ENCODE measurements at places on chromosomes 12 and 14. TPM values are rescaled to one million over a fixed set of nuclear protein-coding genes. Genes with fewer than 3 reads are reported as not detected.

ZNF740 gene
- 6.9 TPM for total RNA-seq

DNA sequence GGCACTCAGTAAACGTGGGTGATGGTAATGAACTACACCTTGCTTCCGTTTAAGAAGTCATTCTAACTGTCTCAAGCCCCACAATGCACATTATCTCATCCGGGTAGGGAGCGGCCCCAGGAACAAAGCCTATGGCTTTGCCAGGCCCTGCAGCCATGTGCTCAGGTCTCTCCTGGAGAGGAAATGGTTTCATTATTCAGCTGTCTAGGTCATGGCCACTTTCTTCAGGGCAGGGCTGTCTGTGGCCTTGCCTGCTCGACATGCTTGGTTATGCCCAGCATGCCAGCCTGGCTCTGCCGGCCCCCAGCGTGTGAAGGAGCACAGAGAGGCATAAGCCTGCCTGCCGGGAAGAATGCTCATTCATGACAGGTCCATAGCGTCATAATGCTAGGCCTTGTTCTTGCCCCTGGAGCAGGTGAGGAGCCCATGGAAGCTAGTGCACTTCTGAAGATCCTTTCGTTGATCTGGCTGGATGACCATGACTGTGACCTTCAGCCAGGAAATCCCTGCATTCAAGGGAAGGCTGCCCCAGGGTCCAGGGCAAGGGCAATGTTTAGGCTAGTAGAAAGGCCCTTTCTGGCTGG is 26.3 kb upstream of the FOS start:
- no peak overlapping the region for H3K4me3 ChIP-seq
- peaks cover 40% of the 10 kb centered on the region for H3K4me1 ChIP-seq
- peak overlapping the region; percentile 99 for H3K27ac ChIP-seq

- DNase-seq, result no peak
- no peaks in the 10 kb centered on the region for H3K36me3 ChIP-seq
- H3K4me1 ChIP-seq, result no peaks in the 10 kb centered on the region
These were observed 47.2 kb downstream of the MYF5 start for GRCh38 chr12:80763874-80764273.

DNA sequence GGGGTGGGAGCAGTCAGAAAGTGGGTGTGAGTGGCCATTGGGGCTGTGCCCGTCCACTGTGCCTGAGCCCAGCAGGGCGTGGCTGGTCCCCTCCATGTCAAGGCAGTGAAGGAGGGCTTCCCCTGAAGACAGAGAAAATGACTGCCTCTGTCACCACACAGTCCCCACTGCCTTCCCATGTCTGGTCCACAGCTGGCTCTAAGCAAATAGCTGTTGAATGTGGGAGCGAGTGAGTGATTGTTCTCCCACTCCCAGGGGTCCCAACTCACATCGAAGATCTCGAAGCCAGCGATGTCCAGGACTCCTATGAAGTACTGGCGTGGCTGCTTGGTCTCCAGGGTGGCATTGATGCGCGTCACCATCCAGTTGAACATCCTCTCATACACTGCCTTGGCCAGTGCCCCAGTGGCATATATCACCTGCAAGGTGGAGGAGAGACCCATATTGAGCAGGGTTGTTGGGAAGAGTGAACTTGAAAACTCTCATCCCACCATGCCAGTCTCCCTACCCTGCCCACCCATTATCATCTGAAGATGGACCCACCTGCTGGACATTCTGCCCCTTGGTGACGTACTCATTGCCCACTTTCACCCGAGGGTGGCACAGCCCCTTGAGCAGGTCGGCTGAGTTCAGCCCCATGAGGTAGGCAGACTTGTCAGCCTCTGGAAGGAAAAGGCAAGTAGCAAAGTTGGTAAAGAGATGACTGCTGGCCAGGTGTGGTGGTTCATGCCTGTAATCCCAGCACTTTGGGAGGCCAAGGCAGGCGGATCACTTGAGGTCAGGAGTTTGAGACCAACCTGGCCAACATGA is 6.6 kb downstream of the MYH7 start:
- H3K4me3 ChIP-seq, result no peak overlapping the region
- no peaks in the 10 kb centered on the region for H3K36me3 ChIP-seq
- H3K27me3 ChIP-seq, result no peaks in the 10 kb centered on the region
- H3K27ac ChIP-seq, result no peak overlapping the region
- no peak for DNase-seq

FOXN4 gene
- total RNA-seq, result not detected

DNA sequence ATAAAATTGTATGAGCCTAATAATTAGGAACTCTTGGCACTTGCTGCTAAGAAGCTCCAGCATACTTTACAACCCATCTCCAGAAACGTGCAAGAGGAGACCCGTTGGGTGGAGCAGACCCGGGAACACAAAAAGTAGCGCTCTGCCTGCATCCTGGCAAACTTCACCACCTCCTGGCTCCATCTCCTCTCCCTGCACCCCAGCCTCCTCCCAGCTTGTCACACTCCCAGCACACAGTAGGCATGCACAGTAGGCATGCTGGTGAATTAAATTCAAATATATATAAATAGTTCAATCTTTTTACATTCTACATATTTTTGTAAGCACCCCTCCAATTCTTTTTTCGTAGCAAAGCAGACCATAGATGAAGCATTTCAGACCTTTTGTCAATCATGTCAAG is 1.2 kb downstream of the VSIG10 start:
- H3K27ac ChIP-seq, result no peak overlapping the region
- H3K27me3 ChIP-seq, result no peaks in the 10 kb centered on the region
- H3K4me1 ChIP-seq, result peaks cover 14% of the 10 kb centered on the region

DNA sequence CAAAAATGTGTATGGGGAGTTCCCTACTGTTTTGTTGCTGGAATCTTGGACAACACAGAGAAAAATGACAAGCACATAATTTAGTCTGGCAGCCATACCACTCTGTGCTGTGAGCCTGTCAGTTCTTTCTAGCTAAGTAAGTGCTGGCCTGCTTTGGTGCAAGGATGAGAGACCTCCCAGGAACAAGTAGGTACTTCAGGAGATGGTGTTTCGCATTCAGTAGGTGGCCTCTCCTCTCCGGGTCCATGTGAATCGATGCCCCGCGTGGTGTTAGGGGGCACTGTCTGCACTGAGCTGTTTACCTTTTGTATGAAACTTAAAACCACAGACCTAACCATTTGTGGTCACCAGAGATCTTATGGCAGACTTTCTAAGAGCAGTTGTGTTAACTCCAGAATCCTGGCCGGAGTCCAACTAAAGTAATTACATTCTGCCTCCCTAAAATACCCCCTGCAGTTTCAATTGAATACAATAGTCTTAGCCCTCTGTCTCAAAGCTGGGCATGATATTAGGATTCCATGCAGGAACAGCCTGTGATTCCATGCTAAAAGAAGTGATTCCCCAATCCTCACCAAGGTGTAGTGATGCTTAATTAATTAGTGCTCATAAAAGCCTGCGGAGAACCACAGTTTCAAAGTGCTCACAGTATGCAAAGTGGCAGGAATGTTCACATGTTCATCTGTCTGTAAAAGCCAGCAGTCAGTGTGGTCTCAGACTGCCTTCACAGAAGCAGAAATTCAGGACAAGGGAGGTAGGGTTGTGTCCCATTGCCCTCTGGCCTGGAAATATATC is 64.2 kb downstream of the LLPH start:
- H3K27me3 ChIP-seq, result no peaks in the 10 kb centered on the region
- no peak overlapping the region for H3K27ac ChIP-seq
- no peaks in the 10 kb centered on the region for H3K36me3 ChIP-seq
- peaks cover 4% of the 10 kb centered on the region for H3K4me1 ChIP-seq

GRCh38 chr12:113359133-113359938 is 949 bp downstream of the PLBD2 start:
- no peak for DNase-seq
- H3K27ac ChIP-seq, result peak overlapping the region; percentile 86
- peak overlapping the region; percentile 97 for H3K4me3 ChIP-seq

DNA sequence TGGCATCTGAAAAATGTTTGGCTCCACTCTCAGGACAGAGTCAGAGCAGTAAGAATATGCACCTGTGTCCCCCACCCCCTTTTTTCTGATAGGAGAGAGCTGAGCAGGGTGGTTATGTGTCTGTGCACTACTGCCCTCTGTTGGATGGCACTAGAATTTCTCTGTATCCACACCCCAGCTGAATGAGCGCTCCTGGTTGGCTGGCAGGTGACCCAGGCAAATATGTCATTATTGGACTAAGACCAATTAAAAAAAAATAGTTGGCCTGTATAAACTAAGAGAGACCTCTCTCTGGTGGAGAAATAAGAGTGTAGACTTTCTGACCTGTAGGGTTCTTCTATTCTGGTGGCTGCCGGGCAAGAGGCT is 107.0 kb downstream of the PTCSC3 start:
- peaks cover 19% of the 10 kb centered on the region for H3K27me3 ChIP-seq
- H3K4me3 ChIP-seq, result no peak overlapping the region
- H3K4me1 ChIP-seq, result peaks cover 19% of the 10 kb centered on the region

DNA sequence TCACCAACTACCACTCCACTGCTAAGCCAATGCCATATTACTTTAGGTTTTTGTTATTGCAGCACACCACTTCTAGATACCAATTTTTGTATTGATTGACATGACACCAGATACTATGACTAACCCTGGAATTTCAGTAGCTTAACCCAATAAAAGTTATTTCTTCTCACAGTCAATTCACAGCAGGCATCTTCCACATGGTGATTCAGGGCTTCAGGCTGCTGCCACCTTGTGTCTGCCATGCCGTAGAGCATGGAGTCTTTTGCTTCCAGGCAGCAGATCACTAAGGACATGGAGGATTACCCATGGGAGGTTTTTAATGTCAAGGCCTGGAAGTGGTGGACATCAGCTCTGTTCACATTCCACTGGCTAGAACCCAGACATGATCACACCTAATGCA is 56.4 kb upstream of the LTA4H start:
- no peaks in the 10 kb centered on the region for H3K4me1 ChIP-seq
- no peak overlapping the region for H3K4me3 ChIP-seq
- no peaks in the 10 kb centered on the region for H3K36me3 ChIP-seq
- DNase-seq, result no peak
- no peaks in the 10 kb centered on the region for H3K27me3 ChIP-seq

P2RX7 gene
- 2.2 TPM for total RNA-seq

OTUB2 gene
- 10.3 TPM for total RNA-seq

- no peak overlapping the region for H3K27ac ChIP-seq
- H3K4me3 ChIP-seq, result no peak overlapping the region
- no peaks in the 10 kb centered on the region for H3K4me1 ChIP-seq
- DNase-seq, result no peak
These were observed 38.9 kb downstream of the PPP1R13B start for GRCh38 chr14:103808403-103809001.

GRCh38 chr12:133251732-133252131 is 16.1 kb upstream of the ANHX start:
- DNase-seq, result no peak
- H3K27me3 ChIP-seq, result no peaks in the 10 kb centered on the region
- no peak overlapping the region for H3K4me3 ChIP-seq
- no peaks in the 10 kb centered on the region for H3K36me3 ChIP-seq
- H3K4me1 ChIP-seq, result no peaks in the 10 kb centered on the region
- H3K27ac ChIP-seq, result no peak overlapping the region

DNA sequence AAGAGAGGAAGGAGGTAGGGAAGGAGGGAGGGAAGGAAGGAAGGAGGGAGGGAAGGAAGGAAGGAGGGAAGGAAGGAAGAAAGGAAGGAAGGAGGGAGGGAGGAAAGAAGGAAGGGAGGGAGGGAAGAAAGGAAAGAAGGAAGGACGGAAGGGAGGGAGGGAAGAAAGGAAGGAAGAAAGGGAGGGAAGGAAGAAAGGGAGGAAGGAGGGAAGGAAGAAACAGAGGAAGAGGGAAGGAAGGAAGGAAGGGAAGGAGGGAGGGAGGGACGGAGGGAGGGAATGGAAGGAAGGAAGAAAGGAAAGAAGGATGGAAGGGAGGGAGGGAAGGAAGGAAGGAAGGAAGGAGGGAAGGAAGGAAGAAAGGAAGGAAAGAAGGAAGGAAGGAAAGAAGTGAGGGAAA is 22.4 kb upstream of the CCDC63 start:
- H3K27me3 ChIP-seq, result no peaks in the 10 kb centered on the region
- no peaks in the 10 kb centered on the region for H3K36me3 ChIP-seq
- DNase-seq, result no peak
- H3K4me3 ChIP-seq, result no peak overlapping the region

DNA sequence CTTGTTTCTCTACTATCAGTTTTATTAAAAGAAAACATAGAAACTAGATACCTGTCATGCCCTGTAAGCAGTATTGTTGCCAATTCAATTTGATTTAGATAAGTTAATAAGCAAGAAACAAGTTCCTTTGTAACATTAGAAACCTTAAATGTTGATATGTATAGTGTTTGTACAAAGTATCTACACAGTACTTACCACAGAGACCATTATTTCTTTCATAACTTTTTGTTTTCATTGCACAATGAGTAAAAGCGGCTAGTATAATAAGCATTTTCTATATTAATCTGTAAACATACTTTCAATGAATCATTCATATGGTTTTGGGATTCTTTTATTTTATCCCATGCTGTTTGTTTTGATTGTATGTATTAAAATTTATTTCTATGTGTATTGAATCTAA is 305.1 kb downstream of the TTC6 start:
- peaks cover 3% of the 10 kb centered on the region for H3K27me3 ChIP-seq
- H3K4me1 ChIP-seq, result no peaks in the 10 kb centered on the region
- H3K36me3 ChIP-seq, result no peaks in the 10 kb centered on the region
- H3K27ac ChIP-seq, result no peak overlapping the region
- H3K4me3 ChIP-seq, result no peak overlapping the region

DNA sequence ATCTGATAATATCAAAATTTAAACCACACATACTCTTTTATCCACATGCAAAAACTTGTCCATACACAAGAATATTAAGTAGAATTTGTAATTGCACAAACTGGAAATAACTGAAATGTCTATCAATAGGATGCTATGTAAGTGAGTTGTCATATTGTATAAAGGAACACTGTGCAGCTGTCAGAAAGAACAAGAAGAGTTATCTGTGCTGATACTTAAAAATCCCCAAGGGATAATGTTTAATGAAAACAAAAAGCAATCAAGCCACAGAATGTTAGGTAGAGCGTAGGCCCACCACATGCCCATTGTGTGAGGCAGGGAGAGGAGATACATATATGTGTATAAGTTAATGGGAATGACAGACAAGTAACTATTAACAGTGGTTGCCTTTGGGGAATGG is 25.9 kb upstream of the HIGD1C start:
- peak overlapping the region; percentile 57 for H3K27ac ChIP-seq
- H3K4me1 ChIP-seq, result peaks cover 28% of the 10 kb centered on the region
- H3K36me3 ChIP-seq, result peaks cover 22% of the 10 kb centered on the region
- no peaks in the 10 kb centered on the region for H3K27me3 ChIP-seq

- H3K4me3 ChIP-seq, result no peak overlapping the region
- no peak for DNase-seq
- no peak overlapping the region for H3K27ac ChIP-seq
- H3K4me1 ChIP-seq, result no peaks in the 10 kb centered on the region
- H3K36me3 ChIP-seq, result peaks cover 48% of the 10 kb centered on the region
These were observed 27.6 kb downstream of the ETFBKMT start for GRCh38 chr12:31687101-31687527.

DNA sequence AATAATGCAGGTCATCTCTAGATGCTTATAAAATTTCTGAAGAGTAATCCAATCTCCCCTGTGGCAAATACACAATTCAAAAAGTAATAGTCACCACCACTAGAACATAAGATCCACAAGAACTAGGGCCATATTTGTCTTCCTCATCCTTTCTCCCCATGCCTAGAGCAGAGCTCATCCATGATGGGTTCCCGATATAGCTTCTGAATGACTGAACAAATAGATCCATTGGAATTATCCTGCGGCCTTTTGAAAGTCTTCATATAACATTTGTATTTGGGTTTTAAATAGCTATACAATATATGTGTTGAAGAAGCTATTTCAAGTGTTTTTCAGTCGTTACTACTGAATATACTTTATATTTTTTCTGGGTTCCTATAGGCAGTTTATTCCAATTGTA is 5.7 kb downstream of the DCN start:
- H3K4me3 ChIP-seq, result peak overlapping the region; percentile 41
- H3K4me1 ChIP-seq, result no peaks in the 10 kb centered on the region
- no peaks in the 10 kb centered on the region for H3K36me3 ChIP-seq
- DNase-seq, result no peak
- H3K27me3 ChIP-seq, result no peaks in the 10 kb centered on the region
